RPMI7951 (cell line): ENCODE measurements at places on chromosomes 3 and 15. TPM values are rescaled to one million over a fixed set of nuclear protein-coding genes. Genes with fewer than 3 reads are reported as not detected.
A peak's percentile ranks its signal among the peaks of the same experiment; 100 is the strongest.

DNA sequence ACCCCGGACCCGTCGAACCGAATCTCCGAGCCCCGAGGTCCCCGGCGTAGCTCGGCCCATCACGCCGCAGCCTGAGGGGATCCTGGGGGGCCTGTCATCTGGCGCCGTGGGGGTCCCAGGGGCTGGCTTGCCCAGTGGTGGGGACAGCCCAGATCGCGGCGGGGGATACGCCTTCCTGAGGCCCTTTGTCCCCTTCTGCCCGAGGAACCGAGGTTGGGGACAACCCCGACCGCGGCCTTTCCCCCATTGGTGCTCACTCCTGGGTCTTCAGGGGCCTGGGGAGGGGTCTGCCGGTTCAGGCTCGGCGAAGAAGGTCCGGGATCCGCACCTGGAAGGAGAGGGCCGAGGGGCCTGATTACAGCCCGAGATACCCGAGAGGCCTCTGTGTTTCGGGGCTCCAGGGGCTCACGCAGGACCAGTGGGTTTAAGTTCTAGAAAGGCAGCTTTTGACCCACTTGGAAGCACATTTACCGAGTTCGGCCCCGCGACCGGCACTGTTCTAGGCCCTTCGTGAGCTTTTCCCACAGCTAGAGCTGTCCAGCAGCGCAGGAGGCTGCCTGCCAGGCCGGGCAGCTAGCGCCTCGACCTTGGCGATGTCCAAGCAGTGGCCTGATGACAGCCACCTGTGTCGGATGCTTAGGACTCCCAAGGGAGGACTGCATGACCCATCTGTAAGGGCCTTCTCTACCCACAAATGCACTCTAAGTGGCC lies 504 bp downstream of the ABHD2 start:
- DNase-seq = peak; percentile 47

DNA sequence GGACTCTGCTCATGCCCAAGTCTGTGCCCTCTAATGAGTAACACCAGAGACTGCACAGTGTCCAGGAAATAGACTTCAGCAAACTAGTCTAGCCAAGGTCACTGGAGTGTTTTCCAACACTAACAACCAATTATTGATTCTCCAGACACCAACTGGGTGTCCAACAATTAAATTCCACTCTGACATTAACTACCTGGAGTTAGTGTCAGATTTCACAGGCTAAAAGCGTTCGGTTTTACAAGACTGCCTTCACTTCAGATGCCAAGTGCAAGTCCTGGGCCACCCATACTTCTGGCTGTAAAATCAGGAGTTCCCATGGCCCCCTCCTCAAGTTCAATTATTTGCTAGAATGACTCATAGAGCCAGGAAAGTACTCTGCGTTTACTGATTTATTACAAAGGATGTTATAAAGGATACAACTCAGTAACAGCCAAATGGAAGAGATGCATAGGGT lies 20.8 kb upstream of the CFAP161 start:
- no peak for DNase-seq

Gene TMEM45A
- 119 and 142 TPM in 2 replicates for total RNA-seq

Gene SERPINI2
- total RNA-seq = not detected in 2 replicates

DNA sequence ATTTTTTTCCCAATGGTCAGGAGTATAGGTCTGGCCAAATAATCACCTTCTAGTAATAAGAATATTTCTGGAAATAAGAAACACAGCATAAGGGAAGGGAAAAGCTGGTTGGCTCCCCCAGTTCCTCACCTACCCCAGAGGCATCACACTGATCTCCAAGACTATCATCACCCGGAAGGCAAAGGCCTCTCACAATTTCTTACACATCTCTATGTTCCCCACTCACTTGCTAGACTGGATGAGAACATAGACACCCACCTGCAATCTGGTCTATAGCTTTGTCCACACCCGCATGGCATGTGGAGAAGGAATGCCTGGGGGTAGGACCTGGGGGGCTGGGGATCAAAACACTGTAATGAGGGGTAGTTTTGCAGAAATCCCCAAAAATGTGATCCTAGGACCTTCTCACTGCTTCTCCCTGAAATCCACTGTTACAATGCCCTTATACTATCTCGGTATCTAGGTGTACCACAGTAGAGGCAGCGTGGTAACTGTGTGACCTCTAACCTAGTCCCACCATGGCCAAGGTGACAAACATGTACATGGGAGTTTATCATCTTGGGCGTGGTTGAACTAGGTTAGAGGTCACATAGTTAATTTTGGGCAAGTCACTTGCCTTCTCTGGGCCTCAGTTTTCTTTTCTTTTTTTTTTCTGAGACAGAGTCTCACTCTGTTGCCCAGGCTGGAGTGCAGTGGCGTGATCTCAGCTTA lies 29.5 kb upstream of the NRROS start:
- DNase-seq = no peak

GRCh38 chr3:187828579-187829452 lies 83.5 kb upstream of the BCL6 start:
- DNase-seq = no peak

DNA sequence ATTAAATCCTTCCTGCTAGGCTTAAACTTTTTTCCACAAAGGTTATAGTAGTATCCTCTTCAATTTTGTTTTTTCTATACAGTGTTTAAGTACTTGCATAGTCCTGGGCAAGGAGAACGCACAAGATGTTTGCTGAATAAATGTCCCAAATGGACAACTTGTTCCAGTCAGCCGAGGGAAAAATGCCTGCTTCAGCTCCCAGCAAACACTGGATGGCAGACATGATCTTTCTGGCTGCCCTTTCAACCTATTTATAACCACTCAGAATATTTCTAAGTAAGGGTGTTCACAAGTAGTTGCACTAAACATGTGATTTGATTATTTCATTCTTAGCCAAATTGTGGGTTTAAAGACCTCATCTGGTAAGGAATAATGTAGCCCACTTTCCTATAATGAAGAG lies 29.8 kb downstream of the GNB4 start:
- DNase-seq = peak; percentile 28

Gene TMEM89
- total RNA-seq = not detected in 2 replicates

- DNase-seq = no peak
Observed at GRCh38 chr3:159839561-159840379, 148.9 kb upstream of the IL12A start.

- no peak for DNase-seq
Observed at GRCh38 chr3:4856986-4857385, 122.3 kb upstream of the BHLHE40 start.

GRCh38 chr3:71601811-71602210 lies 18.3 kb upstream of the FOXP1 start:
- peak; percentile 79 for DNase-seq

DNA sequence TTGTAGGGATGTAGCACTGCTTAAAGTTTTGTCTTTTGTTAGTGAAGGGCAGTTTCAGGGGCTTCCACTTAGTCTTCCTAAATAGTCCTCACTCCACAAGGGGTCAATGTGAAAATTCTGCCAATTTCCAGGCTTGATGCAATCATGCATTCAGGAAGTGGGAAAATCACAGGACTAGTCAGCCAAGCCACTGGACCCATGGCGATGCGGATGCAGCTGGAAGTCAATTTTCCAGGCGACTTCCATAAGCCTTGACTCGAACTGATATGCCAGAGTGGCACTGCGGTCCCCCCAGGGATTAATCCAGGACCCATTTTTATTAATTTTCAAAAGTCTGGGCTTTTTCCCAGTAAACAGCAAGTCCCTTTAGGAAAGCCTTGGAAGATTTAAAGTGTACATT lies 26.1 kb downstream of the GBE1 start:
- peak; percentile 42 for DNase-seq

- no peak for DNase-seq
Observed at GRCh38 chr3:108006881-108007331, 83.9 kb downstream of the CD47 start.

Gene GOLGA6B
- not detected in 2 replicates for total RNA-seq

DNA sequence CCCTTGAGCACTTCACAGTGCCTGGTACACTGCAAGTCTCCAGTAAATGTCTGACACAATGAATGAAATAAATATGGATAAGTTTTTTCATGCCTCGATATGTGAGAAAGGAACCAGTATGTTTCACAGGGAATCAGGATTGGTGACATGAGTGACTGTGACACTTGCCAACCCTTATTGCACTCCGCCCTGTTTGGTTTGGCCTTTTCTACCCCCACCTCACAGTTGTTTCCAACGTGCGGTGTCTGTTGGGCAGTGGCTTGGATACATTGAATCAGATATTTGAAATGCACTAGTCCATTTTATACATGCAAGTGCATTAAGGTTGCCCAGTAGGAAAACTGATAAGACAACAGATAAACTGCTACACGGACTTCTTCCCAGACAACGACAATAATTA lies 2.0 kb downstream of the NPHP3 start:
- no peak for DNase-seq

DNA sequence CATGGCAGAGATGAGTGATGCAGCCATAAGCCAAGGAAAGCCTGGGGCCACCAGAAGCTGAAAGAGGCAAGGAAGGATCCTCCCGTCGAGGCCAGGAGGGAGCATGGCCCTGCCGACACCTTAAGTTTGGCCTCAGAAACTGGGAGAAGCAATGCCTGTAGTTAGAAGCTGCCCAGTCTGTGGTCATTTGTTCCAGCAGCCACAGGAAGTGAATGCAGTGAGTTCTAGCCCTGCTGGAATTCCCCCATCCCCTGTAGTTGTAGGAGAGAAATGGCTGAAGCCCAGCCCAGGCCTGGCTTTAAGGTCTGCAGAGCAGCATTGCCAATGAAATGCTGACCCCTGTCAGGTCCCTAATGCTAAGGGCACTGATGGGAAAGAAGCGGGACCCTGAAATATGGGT lies 12.2 kb upstream of the CHSY1 start:
- peak; percentile 58 for DNase-seq

DNA sequence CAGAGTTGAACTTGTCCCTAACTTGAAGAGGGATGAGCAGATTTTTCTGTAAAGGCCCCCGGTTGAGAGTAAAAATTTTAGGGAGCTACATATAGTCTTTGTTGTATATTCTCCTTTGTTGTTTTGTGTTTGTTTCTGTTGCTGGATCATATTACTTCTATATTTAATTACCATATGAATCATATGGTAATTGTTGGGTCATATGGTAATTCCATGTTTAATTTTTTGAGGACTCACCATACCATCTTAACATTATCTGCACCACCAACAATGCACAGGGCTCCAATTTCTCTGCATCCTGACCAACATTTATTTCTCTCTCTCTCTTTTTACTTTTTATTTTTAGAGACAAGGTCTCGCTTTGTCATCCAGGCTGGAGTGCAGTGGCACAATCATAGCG lies 7.4 kb upstream of the ZFYVE19 start:
- DNase-seq = no peak

Gene HIGD1A
- total RNA-seq = 245 and 278 TPM in 2 replicates

DNA sequence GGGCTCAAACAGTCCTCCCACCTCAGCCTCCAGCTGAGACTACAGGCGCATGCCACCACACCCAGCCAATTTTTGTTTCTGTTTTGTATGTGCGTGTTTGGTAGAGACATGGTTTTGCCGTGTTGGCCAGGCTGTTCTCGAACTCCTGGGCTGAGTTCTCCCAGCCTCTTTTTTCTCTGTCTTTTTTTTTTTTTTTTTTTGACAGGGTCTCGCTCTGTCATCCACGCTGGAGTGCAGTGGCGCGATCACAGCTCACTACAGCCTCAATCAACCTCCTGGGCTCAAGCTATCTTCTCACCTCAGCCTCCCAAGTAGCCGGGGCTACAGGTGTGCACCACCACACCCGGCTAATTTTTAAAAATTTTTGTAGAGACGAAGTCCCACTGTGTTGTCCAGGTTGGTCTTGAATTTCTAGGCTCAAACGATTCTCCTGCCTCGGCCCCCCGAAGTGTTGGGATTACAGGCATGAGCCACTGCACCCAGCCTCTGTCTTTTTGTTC lies 867 bp upstream of the DCAF1 start:
- no peak for DNase-seq

Gene CASR
- total RNA-seq = not detected in 2 replicates

- DNase-seq = no peak
Observed at GRCh38 chr3:124407260-124407659, 323.0 kb upstream of the UMPS start.

GRCh38 chr3:52403955-52404354 lies 40.9 kb downstream of the SEMA3G start:
- DNase-seq = no peak

Gene CXCR6
- total RNA-seq = not detected in 2 replicates

Gene NDN
- total RNA-seq = 24.0 and 30.2 TPM in 2 replicates

DNA sequence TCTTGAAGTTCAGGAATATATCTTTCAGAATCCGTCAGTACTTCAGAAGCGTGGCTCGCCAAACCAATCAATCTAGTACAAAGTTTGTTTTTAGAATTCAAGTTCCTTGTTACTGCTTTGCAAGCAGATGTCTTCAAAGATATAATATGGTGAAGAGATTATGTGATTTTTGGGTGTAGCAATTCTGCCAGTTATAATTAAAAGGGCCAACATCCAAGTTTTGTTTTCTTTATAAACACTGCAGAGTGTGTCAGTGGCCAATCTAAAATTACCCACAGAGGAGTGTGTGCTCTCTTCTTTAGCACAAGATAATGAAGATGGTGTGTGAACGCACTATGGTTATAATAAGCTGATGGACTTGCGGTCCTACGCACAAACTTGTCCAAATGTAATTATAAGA lies 493.6 kb upstream of the MDFIC2 start:
- no peak for DNase-seq

Gene ESYT3
- total RNA-seq = 0.12 and 0.20 TPM in 2 replicates
